ENCODE measurements at places on chromosomes 7 and 10.
A peak's percentile ranks its signal among the peaks of the same experiment; 100 is the strongest.

GRCh38 chr7:28840592-28840995 lies 117.5 kb downstream of the TRIL start:
- no peak for DNase-seq

DNA sequence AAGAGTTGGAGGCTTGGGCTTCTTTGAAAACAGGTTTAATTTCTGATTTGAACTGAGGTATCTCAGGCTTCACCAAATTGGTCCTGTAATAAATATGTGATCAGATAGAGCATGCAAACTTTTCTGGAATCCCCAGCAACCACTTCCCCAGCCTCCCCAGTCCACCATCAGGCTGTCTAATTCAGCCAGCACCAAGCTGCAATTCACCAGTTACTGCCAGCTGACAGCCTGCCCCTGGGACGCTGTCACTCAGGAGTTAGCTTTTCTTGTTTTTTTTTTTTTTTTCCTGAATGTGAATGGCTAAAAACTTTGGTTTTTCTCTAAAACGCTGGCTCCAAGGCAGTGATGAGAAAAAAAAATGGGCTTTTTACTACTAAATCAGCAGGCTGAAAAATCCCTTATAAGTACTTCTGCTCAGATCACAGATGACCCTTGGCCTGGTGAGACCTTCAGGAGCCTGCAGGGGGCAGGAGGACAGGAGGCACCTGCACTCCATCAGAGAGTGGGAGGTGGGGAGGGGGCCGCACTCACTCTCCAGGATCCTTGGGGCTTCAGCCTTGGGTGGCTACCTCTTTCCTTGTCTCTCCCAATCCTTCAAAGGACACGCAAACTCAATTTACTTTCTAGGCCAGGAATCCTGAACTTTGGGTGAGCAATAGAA lies 349.4 kb downstream of the GATA3 start:
- DNase-seq: no peak

GRCh38 chr7:99990460-99990852 lies 14.6 kb upstream of the AZGP1 start:
- DNase-seq: no peak

DNA sequence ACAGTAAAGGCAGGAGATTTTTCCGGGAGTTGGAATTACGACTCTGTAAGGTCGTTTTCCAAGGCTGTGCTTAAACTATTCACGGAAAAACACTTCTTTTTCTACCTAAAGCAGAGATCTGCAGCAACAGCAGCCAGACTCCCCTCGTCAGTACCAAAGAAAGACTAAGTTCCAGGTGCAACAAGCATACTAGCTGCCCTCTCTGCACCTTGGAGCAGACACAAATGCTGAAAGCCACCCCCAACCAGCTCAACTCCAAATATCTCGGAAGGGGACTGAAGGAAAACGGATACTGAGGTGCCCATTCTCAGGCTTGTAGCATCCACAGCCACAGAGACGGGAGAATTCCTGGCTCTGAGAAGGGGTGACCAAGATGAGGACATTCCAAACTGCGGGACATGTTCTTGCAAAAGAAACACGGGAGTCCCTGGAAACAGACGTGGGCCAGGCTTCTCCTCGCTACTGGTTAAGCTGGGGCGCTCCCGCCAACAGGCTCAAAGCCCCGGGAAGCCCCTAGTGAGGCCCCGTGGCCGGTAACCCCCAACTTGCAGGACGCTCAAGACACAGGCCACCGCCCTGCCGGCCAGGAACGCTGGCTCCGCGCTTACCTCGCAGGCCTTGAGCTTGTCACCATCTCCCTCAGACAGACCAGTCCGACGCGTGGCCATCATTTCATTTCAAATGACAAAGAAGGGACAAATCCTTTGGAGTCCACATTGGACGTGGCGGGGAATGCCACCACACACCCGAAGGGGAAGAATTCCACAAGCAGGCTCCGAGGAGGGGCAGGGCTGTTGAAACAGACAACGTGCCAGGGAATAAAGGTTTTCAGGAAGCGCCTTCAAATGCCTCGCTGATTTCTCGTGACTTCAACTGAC lies 2.2 kb downstream of the ARHGAP21 start:
- peak; percentile 16 for DNase-seq

DNA sequence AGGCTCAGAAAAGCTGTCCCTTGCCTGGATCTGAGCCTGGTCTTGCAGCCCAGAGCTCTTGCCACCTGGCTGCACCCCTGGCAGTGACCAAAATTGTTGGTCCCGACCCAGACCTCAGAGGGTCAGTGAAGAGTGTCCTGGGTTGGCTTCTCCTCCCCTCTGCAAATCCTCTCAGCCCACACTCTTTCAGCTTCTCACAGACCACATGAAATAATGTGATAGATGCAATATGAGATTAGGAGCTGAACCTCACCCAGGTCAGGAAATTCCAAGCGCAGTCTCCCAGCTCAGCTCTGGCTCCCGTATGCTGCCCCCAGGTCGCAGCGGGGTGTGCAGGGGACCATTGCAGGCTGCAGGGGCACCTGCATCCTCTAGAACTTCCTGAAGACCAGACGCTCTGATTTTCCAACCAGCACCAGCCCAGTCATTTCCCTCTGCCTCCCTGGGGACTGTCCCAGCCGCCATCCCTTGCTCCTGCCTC lies 19.6 kb upstream of the RET start:
- no peak for DNase-seq

DNA sequence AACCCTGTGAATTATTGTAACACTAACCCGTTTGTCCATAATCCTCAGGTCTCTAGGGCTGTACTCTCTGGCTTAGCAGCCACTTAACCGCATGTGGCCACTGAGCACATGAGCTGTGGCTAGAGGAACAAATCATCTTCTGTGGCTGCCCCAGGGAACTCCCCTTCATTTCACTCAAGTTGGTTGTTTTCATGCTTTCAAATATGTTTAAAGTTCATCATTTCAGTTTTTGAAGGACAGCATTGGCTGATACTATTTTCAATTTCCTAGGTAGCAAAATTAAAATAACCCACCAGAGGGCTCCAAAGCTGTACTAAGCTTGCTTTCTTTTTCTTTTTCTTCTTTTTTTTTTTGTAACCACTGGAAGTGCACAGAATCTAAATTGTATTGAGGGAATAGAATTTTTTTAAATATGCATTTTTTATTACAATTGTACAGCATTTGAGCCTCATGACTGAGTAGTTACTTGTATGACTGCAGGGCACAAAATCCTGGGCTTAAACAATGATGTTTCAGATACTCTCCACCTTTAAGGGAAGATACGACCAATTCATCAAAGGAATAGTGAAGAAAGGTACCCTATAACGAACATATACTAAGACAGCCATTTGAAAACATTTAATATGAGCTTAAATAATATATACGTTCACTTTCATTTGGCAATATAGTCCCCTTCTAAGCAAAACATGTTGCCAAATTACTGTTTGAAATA lies 38.6 kb downstream of the MRC1 start:
- no peak for DNase-seq

- DNase-seq: no peak
Measured at GRCh38 chr7:24702755-24703154, 54.5 kb downstream of the GSDME start.

- no peak for DNase-seq
Measured at GRCh38 chr10:60537697-60538096, 148.0 kb upstream of the ANK3 start.

DNA sequence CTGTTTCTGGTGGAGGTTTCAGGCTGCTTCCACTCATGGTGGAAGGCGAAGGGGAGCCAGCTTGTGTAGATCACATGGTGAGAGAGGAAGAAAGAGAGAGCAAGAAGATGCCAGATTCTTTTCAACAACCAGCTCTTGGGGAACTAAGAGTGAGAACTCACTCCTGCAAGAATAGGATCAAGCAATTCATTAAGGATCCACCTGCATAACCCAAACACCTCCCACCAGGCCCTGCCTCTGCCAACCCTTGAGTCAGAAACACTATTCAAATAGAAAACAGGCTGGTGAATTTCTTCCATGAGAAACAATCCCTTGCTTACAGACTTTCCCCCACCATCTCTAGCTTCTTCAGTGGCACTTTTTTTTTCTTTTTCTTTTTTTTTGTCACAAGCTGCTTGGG lies 317.2 kb downstream of the GPR158 start:
- no peak for DNase-seq

- DNase-seq: no peak
Measured at GRCh38 chr10:125762692-125763648, 12.7 kb downstream of the MMP21 start.

GRCh38 chr7:80748363-80749042 lies 110.1 kb downstream of the CD36 start:
- DNase-seq: peak; percentile 46

GRCh38 chr7:149293946-149294633 lies 32.1 kb downstream of the ZNF783 start:
- no peak for DNase-seq

- DNase-seq: peak; percentile 24
Measured at GRCh38 chr10:104349623-104350126, 4.0 kb upstream of the CFAP58 start.

- peak; percentile 50 for DNase-seq
Measured at GRCh38 chr7:115910541-115911164, 119.9 kb downstream of the TFEC start.

- no peak for DNase-seq
Measured at GRCh38 chr7:125363873-125364272, 434.2 kb upstream of the POT1 start.

GRCh38 chr10:114576132-114576487 lies 82.0 kb downstream of the ABLIM1 start:
- DNase-seq: no peak

DNA sequence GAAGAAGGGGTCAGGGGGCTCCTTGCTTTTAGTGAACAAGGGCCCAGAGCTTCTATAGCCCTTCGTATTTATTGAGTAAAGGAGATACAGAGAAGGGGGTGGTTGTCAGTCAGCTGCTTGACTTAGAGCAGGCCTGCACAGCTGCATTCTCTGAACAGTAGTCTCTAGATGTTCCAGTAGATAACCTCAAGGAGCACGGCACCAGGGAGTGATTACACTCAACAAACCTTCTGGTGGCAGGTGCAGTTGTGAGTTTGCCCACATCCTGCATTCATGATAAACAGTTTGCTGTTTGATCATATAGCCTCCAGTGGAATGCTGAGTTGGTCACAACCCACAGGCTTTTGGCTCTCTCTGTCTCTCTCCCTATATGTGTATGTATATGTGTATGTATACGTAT lies 70.0 kb upstream of the GJD4 start:
- DNase-seq: no peak

GRCh38 chr7:108375668-108376067 lies 80.6 kb downstream of the NRCAM start:
- no peak for DNase-seq

GRCh38 chr7:101740981-101741725 lies 76.3 kb upstream of the CUX1 start:
- DNase-seq: no peak

- DNase-seq: no peak
Measured at GRCh38 chr7:65238785-65239184, 134.9 kb upstream of the ZNF92 start.

Data from kidney glomerular epithelial cell (primary cell).